ENCODE measurements at places on chromosomes 13 and 19.

GRCh38 chr13:75072891-75073290 is 409.1 kb downstream of the TBC1D4 start:
- DNase-seq, result no peak

DNA sequence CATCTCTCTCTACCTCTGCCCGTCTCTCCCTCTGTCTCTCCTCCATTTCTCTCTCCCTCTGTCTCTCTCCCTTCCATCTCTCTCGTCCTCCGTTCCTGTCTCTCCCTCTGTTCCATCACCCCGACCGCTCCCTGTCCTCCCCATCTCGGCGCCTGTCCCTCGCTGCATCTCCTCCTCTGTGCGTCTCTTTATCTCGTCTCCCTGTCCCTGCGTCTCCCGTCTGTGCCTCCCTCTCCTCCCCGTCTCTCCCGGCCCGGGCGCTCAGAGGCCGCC is 4.6 kb downstream of the GRIN2D start:
- DNase-seq, result no peak

GRCh38 chr19:39805104-39805503 is 26.4 kb downstream of the LEUTX start:
- DNase-seq, result no peak

GRCh38 chr19:1997353-1998233 is 17.9 kb downstream of the BTBD2 start:
- no peak for DNase-seq

DNA sequence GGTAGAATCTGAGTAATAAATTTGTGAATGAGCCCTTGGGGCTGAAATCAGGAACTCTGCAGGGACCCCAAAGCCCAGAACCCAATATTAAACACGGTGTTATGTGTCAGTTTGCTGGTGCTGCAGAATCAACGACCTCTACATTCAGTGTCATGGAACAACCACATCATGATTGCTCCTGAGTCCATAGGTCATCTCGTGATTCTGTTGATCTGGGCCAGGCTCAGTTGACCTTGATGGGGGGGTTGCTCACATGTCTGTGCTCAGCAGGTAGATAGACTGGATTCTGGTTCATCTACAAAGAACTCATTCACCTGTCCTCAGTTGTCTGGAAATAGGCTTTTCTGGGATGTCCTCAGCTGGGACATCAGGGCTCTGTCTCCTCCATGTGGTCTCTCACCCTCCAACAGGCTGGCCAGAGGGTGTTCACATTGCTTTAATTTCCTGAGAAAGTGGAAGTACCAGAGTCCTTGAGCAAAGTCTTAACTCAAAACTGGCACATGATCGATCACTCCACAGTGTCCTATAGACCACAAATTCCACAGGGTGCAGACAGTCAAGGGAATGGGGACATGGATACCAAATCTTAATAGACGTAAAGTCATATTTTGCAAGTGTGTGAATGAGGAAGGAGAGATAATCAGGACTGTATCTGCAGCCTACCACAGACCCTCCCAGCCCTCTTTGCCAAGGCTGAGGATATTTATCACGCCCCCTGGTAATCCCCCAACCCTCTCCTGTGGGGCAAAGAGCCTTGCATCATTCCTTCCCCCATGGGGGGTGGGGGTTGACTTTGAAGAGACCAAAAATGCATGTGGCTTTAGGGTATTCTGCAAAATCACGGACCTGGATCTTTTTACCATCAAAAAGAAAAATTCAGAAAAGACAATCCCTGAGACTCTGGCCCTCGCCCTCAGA is 39.3 kb upstream of the IGFL1 start:
- DNase-seq, result no peak
